ENCODE measurements at places on chromosomes 1 and 21. TPM values are rescaled to one million over a fixed set of nuclear protein-coding genes. Genes with fewer than 3 reads are reported as not detected.

The SWT1 gene
- total RNA-seq, result 7.4 TPM

The PRDM16 gene
- 16.6 TPM for total RNA-seq

The RNU1-3 gene
- total RNA-seq, result 6,072 TPM

The LMOD1 gene
- 9.2 TPM for total RNA-seq

DNA sequence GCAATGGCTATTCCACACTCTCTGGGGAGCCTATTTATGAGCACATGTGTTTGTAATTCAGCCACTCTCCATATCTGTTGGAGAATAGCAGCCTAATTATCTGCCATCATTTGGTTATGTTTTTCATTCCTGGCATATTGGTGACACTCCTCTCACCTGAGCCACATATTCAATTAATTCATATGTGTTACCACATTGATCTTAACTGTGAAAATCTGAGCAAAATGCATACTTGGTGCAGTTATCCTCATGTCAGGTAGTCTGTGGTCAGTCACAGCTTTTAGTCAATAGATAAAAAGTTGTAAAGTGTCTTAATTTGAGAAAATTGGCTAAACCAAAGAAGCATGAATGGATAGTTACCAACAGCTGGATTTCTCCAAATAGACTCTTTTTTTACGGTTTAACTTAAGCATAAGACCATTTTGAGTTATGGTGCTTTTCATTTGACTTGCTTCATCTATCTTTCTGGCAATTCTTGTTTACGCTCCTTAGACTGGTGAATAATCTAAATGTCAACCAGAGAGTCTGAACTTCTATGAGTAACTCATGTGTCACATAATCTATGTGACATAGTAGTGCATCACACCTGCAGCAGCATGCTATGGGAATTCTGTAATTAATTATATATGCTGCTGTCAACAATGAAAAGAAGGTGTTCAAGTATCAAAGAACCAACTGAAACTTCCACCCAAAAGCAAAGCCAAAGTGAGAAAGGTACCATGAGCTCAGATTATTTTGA is 187.7 kb upstream of the SGIP1 start:
- no peak for DNase-seq

DNA sequence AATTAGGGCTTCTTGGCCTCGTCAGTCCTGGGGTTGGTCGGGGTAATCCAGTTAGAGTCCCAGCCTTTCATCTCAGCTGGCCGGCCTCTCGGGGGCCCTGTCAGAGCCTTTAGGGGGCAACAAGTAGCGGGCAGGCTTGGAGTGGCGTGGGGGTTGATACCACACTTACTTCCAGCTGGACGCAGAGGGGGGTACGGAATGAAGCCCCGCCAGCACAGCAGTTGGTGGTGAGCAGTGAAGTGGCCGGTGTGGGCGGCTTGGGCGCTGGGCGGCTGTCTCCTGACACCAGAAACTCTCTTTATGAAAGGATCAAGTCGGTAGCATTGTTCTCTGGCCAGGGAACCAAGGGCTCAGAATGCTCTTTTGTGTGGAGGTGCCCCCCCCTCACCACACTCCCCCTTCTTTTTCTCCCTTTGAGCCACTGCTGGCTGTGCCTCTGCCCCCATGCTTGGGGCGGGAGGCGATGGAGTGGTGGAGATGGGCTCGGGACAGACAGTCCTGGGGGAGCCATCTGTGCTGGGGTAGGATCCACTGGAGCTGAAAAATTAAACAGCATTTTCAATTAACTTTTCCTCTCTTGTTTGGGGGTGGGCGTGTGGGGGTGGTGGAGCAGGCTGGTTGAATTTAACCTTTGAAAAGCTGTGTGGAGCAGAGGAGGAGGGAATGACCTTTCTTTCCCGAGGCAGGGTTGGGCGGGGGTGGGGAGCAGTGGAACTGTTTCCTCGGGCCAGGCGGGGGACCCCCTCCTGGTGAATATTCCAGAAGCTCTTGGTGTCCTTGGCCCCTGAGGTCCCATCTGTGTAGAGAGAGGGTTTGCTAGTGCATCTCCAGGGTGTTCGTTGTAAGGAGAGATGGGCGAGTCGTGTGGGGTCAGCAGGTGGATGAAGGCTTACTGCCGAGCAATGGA is 102.7 kb downstream of the RNF220 start:
- no peak for DNase-seq

All from left ventricle myocardium inferior (tissue), 1 donor.